ENCODE measurements at places on chromosomes 4 and X.

DNA sequence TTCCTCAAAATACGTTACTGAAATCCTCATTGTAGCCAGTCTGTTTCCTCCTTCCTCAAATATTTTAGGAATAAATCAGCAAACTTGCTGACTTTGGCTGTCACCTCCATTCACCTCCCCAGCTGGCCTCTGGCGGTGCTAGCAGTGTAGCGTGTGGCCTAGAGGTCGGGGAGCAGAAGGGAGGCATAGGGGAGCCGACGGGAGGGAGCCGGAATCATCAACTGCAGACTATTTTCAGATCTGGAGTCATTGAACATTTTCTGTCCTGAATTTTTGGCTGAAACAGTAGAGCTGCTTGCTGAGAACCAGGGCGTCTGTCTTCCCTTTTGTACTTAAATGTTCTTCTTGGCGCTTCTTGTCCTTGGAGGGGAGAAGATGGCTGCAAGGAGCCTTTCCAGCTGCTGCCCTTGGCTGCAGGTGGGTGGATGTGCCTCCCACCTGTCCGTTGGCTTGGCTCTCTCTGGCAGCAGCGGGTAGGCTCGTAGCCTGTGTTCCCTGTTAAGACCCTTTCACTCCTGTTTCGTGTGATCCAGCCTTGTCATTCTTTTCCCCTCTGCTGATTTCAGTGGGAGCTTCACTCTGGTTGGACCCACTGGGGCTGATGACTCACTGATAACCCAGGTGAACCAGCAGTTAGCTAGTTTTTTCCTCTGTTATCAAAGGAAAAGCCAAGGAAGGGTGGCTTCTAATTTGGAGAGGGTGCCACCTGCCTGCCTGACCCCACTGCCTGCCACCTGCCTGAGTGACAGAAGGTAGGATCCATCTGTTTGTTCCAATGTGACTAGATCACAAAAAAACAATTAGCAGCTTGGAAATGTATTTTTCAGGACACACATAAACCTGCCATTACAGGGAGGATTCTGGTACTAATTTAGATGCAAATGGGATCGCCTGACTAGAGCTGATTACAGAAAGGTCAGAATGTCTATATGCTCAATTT is 135.9 kb downstream of the GATB start:
- peak; percentile 23 for DNase-seq

- DNase-seq, result no peak
These were observed 40.0 kb upstream of the ARSJ start for GRCh38 chr4:114019276-114019968.

GRCh38 chrX:17833954-17834353 is 27.1 kb downstream of the RAI2 start:
- no peak for DNase-seq

DNA sequence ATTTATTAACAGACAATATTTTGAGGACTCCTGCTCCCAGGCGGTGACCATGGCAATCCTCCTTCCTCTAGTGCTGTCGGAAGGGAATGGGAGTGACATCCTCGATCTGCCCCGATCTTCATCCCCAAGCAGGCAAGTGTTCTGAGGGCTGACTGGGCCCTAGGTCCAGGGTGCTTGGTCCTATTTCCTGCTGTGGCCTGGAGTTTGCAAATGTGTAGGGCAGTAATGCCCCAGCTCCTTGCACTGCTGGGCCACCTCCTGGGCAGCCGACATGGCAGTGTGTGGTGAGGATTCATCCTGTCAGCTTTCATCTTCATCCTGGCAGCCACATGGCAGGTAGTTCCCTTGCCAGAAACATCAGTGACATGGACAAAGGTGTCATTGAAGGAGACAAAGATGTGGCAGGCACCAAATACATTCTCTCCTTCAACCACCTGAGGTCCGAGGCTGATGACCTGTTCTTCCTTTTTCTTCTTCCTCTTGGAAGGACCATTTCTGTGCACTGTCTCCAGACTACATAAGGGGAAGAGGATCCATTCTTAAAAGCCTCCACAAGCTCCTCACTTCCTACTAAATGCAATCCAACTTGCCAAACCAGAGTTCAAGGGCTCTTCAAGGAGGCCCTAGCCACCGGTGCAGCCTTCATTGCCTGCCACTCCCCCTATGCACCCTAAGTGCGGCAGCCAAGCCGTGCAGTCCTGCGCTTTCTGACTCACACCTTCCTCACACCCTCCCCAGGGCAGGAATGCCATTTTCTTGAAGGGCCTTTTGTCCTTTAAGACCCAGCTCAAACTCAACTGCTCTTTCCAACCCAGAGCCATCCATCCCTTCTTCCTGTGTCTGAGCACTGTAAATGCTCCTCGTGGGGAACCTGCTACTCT is 65.7 kb downstream of the TMEM154 start:
- no peak for DNase-seq

DNA sequence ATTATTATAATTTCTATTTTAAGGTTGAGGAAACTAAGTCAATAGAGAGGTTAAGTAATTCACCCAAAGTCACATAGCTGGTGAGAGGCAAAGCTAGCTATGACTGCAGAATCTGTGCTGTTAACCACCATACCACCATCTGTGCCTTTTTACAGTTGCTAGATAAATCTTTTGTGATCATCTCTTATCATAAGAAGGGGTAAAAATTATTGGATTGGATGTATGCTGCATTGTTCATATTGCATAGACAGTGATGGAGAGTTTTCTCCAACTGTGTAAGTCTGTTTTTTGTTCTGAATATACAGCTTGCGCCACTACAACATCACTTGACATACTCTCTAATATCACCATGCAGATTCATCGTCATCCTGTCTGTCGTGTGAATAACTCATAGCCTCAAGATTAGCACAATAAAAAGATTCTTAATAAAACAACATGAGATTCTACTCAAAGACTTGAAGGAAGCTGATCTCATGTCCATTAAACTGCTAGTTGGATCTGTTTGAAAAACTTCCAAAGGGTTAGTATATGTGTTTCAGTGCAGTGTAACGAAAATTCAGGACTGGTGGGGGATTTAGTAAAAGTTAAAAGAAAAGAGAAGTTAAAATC is 495.9 kb downstream of the SPRY1 start:
- no peak for DNase-seq

DNA sequence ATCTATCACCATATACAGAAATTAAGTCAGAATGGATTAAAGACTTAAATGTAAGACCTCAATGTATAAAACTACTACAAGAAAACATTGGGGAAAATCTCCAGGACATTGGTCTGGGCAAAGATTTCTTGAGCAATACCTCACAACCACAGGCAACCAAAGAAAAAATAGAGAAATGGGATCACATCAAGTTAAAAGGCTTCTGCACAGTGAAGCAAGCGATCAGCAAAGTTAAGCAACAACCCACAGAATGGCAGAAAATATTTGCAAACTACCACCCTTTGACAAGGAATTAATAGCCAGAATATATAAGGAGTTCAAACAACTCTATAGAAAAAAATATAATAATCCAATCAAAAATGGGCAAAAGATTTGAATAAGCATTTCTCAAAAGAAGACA is 236.9 kb upstream of the EMCN start:
- no peak for DNase-seq

DNA sequence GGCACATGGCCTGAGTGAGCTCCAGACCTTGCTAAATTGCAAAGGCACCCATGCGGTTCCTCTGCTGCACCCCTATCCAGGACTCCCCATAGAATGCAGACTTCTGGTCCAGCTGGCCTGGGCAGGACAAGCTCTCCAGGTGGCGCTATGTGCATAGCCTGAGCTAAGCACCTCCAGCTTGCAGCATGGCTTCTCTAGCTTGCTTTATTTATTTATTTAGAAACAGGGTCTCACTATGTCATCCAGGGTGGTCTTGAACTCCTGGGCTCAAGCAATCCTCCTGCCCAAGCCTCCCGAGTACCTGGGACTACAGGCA is 5.5 kb upstream of the WFS1 start:
- peak; percentile 6 for DNase-seq

DNA sequence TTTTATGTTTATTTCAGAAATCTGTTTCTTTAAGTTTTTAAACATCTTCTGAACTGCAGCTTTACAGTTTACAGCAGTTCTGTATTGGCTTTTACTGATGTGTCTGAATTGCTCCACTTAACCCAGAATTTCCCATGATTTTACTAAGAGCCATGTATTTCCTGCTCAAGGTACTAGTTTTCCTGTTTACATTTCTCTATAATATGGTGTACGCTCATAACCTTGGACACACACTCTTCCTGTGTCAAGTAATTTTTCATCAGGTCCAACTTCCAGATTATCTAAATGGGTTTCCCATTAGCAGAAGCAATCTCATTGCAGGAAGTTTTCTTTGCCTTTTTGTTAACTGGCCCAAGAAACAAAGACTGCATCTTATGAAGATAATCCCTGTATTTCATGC is 12.3 kb downstream of the ELF2 start:
- DNase-seq, result no peak

DNA sequence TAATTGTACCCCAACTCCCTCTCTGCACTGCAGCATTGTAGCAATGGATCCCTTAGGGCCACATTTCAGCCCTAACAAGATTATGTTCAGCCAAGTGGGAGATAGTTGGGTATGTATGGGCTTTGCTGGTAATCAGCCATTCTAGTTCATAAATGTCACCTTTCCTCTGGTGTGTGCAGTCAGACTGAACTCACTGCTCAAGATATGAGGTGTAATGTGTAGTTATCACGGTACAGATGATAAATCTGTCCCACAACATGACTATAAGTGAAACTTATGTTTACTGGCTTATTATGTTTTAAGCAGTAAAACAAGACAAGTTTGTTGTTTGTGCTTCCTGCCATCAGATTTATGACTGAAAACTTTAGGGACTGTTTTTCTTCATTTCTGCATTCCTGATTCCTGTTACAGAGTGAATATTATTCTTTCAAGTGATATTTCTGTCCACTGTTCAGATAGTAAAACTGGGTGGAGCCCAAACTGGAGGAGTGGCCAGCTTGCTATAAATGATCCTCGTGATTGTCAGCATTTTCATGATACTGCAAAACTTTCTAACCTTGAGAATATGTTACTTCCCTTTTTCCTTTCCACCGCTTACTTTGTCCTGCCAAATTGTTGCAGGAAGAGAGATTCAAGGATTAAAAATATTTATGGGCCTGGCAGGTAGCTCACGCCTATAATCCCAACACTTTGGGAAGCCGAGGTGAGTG is 44.9 kb downstream of the ANAPC4 start:
- DNase-seq, result no peak

- no peak for DNase-seq
These were observed 32.1 kb downstream of the MAGEB17 start for GRCh38 chrX:16199343-16199742.

GRCh38 chrX:11837437-11837836 is 79.4 kb downstream of the MSL3 start:
- no peak for DNase-seq

GRCh38 chr4:156312261-156312847 is 358.7 kb upstream of the CTSO start:
- no peak for DNase-seq

DNA sequence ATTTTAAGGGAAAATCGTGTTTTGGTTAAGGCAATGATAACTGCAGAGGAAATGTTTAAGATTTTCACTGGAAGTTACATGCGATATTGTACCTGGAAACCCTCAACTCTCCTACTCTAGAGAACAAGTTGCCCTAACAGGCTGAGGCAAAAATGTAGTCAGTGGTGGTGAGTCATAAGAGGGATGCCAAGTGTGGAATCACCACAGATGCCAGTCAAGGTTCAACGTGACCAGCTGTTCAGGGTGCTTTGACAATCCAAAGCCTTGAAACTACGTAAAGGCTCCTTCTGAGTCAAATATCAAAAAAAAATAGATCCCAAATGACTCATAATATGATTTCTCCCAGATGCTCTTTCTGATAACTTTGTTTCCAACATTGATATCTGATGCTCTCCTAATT is 77.9 kb upstream of the AFF2 start:
- no peak for DNase-seq

DNA sequence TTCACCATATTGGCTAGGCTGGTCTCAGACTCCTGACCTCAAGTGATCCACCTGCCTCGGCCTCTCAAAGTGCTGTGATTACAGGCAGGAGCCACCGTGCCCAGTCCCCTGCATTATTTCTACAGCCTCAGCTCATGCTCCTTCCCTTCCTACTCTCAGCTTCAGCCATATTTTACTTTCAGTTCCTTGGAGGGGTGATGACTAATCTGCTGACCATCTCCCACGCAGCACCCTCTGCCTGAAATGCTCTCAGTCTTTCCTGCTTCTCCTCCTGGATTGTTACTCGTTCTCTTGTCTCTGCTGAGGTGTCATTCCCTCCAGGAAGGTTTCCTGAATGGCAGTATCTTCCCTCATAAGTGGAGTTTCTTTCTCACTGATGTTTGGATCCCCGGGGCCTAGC is 63.3 kb downstream of the MOSPD2 start:
- peak; percentile 69 for DNase-seq

- no peak for DNase-seq
These were observed 257.6 kb upstream of the CXXC4 start for GRCh38 chr4:104752337-104752736.

- peak; percentile 38 for DNase-seq
These were observed 45.9 kb downstream of the WDFY3 start for GRCh38 chr4:84920617-84921016.

- DNase-seq, result no peak
These were observed 209.1 kb downstream of the NAF1 start for GRCh38 chr4:162957521-162958143.

- no peak for DNase-seq
These were observed 62.3 kb downstream of the FAM193A start for GRCh38 chr4:2598511-2599303.

DNA sequence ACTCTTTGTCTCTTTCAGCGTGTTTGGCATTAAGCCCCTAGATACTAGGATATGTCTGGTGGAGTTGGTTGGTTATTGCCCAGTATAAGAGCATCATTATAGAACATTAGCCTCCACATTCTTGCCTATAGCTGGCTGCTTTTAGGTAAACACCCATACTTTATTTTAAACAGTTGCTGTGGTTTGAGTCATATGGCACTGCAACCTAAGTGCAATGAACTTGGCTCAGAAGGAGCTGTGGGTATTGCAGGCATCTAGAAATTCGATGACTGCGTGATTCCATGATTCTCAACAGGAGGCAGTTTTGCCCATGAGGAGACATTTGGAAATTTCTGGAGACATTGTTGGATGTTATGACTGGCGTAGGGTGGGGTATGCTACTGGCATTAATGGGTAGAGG is 49.5 kb downstream of the DCLK2 start:
- no peak for DNase-seq

GRCh38 chrX:41922431-41923151 is 763 bp downstream of the CASK start:
- DNase-seq, result no peak
